Posterior cingulate gyrus (tissue), 11 donors: ENCODE measurements at places on chromosomes 11 and 22.

DNA sequence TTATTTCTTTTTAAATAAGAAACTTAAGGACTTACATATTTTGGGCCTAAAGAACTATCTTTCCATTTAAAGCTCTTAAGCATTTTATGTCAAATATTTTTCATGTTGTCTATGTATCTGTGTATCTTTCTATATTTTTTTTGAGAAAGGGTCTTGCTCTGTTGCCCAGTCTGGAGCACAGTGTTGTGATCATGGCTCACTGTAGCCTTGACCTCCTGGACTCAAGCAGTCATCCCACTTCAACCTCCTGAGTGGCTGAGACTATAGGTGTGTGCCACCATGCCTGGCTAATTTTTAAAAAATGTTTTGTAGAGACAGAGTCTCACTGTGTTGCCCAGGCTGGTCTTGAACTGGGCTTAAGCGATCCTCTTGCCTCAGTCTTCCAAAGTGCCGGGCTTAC lies 8.0 kb downstream of the STT3A start:
- DNase-seq: no peak

DNA sequence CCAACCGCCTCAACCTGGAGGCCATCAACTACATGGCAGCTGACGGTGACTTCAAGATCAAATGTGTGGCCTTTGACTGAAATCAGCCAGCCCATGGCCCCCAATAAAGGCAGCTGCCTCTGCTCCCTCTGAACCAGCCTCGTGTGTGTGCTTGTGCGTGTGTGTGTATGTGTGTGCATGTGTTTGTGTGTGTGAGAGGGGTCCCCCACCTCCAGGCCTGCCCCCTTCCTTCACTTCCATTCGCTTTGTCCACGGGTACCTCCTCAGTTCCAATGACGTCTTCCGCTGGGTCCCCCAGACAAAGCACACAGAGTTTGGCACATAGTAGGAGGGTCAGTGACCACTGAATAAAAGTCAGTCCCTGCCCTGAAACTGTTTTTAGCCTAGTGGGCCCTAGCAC lies 4.2 kb downstream of the LGALS1 start:
- DNase-seq: no peak

- DNase-seq: no peak
These were observed 11.6 kb downstream of the ELF5 start for GRCh38 chr11:34501949-34502348.

DNA sequence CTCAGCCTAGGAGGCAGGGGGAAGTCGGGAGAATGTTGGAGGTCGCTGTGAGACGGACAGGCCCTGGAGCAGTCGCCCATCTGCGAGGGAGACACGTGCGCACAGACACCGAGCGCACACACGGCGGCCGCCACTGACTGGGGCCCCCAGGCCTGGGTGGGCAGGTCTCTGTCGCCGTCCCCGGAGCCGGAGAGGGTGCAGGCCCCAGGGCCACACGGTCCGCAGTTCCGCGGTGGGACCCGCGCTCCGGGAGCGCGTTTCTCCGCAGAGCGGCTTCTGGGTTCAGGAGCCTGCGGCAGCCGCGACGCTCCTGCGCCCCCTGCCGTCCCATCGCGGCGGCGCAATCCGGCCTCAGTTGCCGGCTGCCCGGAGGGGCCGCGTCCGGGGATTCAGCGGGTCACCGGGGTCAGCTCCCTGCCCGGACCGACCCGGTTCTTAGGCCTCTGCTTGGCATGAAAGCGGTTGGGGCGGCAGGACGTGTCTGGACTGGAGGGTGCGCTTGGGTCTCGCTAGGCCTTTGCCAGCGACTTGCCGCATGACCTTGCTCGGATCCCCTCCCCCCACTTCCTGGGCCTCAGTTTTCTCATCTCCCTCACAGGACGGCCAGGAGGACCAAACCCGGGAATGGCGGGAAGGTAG lies 31.2 kb downstream of the PDE2A start:
- peak; percentile 49 for DNase-seq

DNA sequence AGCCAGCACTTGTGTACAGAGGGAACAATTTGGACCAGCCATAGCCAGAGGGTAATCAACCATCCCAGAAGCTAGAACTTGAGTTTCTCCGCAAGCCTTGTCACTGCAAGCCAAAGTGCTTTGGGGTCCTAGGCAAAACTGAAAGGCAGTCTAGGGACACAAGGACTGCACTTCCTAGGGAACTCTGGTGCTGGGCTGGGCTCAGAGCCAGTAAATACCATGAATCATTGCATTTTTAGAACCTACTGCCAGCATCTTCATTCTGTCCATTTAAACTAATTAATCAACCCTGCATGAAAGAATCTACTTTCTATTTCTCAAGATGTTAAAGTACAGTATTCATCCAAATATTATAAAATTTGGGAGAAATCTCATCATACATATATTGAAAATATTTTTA lies 20.0 kb downstream of the PATE3 start:
- no peak for DNase-seq

DNA sequence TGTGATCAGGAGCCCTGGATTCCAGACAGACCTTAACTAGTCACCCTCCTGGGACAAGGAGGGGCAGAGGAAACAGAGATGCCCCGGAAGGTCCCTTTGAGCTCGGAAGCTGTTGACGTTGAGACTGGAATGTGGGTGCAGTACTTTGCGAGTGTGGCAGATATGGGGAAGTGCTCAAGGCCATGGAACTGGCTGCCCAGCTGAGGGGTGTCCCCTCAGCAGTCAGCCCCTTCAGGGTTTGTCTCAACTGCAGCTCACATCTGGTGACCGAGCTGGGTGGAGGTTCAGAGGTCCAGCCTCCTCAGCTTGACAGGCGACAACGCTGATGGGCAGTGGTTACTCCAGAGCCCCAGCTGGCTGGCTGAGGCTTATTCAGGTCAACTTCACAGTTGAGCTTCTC lies 150.3 kb upstream of the SNX19 start:
- DNase-seq: no peak
